ENCODE measurements at places on chromosomes 5 and 9.

DNA sequence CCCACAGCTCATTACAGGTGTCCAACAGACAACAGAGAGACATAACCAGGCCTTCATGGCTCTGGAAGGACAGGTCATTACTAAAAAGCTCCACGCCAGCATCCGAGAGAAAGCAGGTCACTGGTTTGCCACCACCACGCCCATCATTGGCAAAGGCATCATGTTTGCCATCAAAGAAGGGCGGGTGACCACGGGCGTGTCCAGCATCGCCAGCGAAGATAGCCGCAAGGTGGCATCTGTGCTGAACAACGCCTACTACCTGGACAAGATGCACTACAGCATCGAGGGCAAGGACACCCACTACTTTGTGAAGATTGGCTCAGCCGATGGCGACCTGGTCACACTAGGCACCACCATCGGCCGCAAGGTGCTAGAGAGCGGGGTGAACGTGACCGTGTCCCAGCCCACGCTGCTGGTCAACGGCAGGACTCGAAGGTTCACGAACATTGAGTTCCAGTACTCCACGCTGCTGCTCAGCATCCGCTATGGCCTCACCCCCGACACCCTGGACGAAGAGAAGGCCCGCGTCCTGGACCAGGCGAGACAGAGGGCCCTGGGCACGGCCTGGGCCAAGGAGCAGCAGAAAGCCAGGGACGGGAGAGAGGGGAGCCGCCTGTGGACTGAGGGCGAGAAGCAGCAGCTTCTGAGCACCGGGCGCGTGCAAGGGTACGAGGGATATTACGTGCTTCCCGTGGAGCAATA, 29.3 kb upstream of the WWC1 start:
- no peaks in the 10 kb centered on the region for H3K36me3 ChIP-seq
- H3K27ac ChIP-seq, result no peak overlapping the region
- no peaks in the 10 kb centered on the region for H3K4me1 ChIP-seq
- no peak for DNase-seq
- H3K27me3 ChIP-seq, result no peaks in the 10 kb centered on the region
- no peak overlapping the region for H3K4me3 ChIP-seq

- peaks cover 36% of the 10 kb centered on the region for H3K4me1 ChIP-seq
- H3K36me3 ChIP-seq, result no peaks in the 10 kb centered on the region
- DNase-seq, result peak; percentile 88
- peak within 1 kb of the TSS; percentile 63 for H3K4me3 ChIP-seq
- H3K27me3 ChIP-seq, result no peaks in the 10 kb centered on the region
These were observed at the start of gene PRKAA1 for GRCh38 chr5:40798012-40798800. Gene PRKAA1, minus strand, starts transcription at chr5:40798374. Its CDS starts 185 bp downstream, at chr5:40798189.

DNA sequence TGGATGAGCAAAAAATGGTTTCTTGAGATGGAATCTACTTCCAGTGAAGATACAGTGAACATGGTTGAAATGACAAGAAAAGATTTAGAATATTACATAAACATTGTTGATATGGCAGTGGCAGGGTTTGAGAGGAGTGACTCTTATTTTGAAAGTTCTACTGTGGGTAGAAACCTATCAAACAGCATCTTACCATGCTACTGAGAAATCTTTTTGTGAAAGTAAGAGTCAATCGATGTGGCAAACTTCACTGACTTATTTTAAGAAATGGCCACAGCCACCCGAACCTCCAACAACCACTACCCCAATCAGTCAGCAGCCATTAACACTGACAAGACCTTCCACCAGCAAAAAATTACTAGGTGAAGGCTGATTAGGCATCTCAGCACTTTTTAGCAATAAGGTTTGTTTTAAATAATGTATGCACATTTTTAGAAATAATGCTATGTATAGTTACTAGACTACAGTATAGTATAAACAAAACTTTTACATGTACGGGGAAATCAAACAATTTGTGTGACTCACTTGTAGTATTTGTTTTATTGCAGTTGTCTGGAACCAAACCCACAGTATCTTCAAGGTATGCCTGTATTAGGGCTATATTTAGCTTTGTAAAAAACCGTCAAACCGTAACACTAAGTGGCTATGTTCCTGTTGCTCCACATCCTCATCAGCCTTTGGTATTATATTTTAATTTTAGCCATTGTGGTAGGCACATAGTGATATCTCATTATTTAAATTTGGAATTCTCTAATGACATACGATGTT, 30.6 kb upstream of the ADAMTS6 start:
- H3K27ac ChIP-seq, result no peak overlapping the region
- H3K4me3 ChIP-seq, result no peak overlapping the region
- H3K36me3 ChIP-seq, result no peaks in the 10 kb centered on the region
- no peaks in the 10 kb centered on the region for H3K4me1 ChIP-seq
- DNase-seq, result no peak

- no peak for DNase-seq
- H3K27me3 ChIP-seq, result no peaks in the 10 kb centered on the region
- H3K27ac ChIP-seq, result no peak overlapping the region
- peaks cover 8% of the 10 kb centered on the region for H3K4me1 ChIP-seq
These were observed 79.2 kb upstream of the PANK3 start for GRCh38 chr5:168658394-168658793.

GRCh38 chr9:97299809-97300414, 7.5 kb upstream of the CCDC180 start:
- no peaks in the 10 kb centered on the region for H3K4me1 ChIP-seq
- peaks cover 6% of the 10 kb centered on the region for H3K36me3 ChIP-seq
- H3K4me3 ChIP-seq, result no peak overlapping the region
- DNase-seq, result no peak
- H3K27me3 ChIP-seq, result no peaks in the 10 kb centered on the region

GRCh38 chr9:5582835-5583195, 46.1 kb upstream of the RIC1 start:
- peak overlapping the region; percentile 59 for H3K27ac ChIP-seq
- no peak overlapping the region for H3K4me3 ChIP-seq
- H3K27me3 ChIP-seq, result no peaks in the 10 kb centered on the region
- H3K4me1 ChIP-seq, result no peaks in the 10 kb centered on the region
- DNase-seq, result peak; percentile 81
- no peaks in the 10 kb centered on the region for H3K36me3 ChIP-seq

GRCh38 chr5:128304791-128305190, 221.2 kb downstream of the SLC12A2 start:
- DNase-seq, result no peak
- no peaks in the 10 kb centered on the region for H3K36me3 ChIP-seq
- no peak overlapping the region for H3K27ac ChIP-seq
- no peak overlapping the region for H3K4me3 ChIP-seq

DNA sequence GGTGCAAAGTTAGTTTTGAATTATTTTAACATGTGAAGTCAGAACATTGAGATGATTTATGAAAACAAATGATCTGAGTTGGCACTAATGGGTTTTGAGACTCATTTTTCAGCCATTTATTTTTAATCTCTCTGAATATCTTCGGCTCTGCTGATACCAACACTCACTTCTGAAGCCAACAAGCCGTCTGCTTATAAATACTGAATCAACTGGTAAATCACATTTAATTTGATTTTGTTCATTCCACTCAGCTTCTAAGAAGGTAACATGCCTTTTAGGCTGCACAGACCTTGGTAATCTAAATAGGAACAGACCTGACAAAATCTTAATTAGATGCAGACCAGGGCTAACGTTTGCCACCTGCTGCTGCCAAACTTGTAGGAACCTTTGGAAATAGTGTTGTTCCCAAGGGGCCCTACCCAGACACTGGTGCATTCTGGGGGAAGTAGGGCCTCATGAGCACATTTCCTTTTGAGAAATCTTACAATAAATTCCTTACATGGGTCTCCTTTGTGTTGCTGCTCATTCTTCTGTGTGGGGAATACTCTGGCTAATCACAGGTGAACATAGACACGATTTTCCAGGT, 182.2 kb downstream of the KCTD16 start:
- no peaks in the 10 kb centered on the region for H3K27me3 ChIP-seq
- no peaks in the 10 kb centered on the region for H3K4me1 ChIP-seq
- H3K36me3 ChIP-seq, result no peaks in the 10 kb centered on the region
- no peak overlapping the region for H3K27ac ChIP-seq
- no peak for DNase-seq
- no peak overlapping the region for H3K4me3 ChIP-seq

- DNase-seq, result no peak
- no peak overlapping the region for H3K27ac ChIP-seq
- no peak overlapping the region for H3K4me3 ChIP-seq
- no peaks in the 10 kb centered on the region for H3K27me3 ChIP-seq
These were observed 20.8 kb upstream of the ADRB2 start for GRCh38 chr5:148805326-148806290.

GRCh38 chr5:119393746-119394145, 37.9 kb downstream of the TNFAIP8 start:
- DNase-seq, result no peak
- no peaks in the 10 kb centered on the region for H3K36me3 ChIP-seq
- no peaks in the 10 kb centered on the region for H3K27me3 ChIP-seq
- H3K4me3 ChIP-seq, result no peak overlapping the region
- peak overlapping the region; percentile 40 for H3K27ac ChIP-seq

- H3K27me3 ChIP-seq, result no peaks in the 10 kb centered on the region
- no peak for DNase-seq
- H3K36me3 ChIP-seq, result no peaks in the 10 kb centered on the region
- no peaks in the 10 kb centered on the region for H3K4me1 ChIP-seq
- no peak overlapping the region for H3K27ac ChIP-seq
These were observed 57.7 kb downstream of the ALDH1A1 start for GRCh38 chr9:72895122-72895521.

DNA sequence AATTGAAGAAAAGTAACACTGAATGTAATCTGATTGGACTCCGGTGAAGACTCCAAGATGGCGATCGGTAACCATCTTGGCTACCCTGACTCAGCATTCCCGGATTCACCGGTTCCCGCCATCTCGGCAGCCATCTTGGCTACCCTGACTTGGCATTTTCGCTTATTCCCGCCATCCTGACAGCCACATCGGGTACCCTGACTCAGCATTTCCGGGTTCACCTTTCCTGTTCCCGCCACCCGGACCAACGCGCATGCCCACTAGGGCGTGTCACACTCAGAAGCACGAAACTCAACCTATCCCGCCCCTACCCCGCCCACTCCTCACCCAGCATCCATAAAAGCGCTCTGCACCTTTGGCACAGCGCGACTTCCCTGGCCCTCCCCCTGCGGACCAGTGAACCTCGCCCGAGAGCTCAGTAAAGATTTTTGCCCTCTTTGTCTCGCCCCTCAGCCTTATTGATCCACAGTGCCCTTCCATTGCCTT, 17.2 kb downstream of the SPTLC1 start:
- no peaks in the 10 kb centered on the region for H3K4me1 ChIP-seq
- H3K27me3 ChIP-seq, result no peaks in the 10 kb centered on the region
- H3K36me3 ChIP-seq, result peaks cover 9% of the 10 kb centered on the region
- DNase-seq, result peak; percentile 82

GRCh38 chr5:78527054-78527859, 121.3 kb downstream of the LHFPL2 start:
- DNase-seq, result peak; percentile 91
- no peaks in the 10 kb centered on the region for H3K36me3 ChIP-seq
- H3K27ac ChIP-seq, result peak overlapping the region; percentile 78
- no peaks in the 10 kb centered on the region for H3K27me3 ChIP-seq

GRCh38 chr5:131068076-131068475, 97.0 kb downstream of the HINT1 start:
- H3K4me3 ChIP-seq, result no peak overlapping the region
- no peaks in the 10 kb centered on the region for H3K27me3 ChIP-seq
- DNase-seq, result no peak
- no peaks in the 10 kb centered on the region for H3K36me3 ChIP-seq

- no peak overlapping the region for H3K27ac ChIP-seq
- DNase-seq, result no peak
- H3K27me3 ChIP-seq, result no peaks in the 10 kb centered on the region
- H3K36me3 ChIP-seq, result no peaks in the 10 kb centered on the region
These were observed 166.9 kb upstream of the CCNH start for GRCh38 chr5:87579678-87580077.

DNA sequence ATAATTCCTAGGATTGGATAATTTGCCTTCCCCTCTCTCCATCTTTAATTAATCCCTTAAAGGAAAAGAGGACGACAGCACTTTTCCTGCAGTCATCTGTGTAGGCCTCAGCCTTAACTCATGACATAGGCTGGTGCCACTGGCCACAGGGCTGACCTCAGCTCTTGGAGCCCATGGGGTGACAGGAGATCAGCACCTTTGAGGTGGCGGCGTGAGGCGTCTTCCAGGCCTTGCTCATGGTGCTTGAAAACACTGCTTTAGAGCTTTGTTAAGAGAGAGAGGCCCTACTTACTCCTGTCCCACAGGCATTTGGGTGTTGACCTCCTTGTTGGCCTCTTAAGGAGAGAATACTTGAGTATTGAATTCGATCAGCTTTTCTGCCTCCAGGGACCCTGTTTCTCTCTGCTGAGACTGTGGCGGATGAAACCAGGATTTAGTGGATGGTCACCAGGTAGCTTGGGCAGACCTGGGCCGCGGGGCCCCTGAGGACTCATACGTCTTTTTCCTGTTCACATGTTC, 23.4 kb downstream of the TENT4A start:
- peak; percentile 46 for DNase-seq
- no peak overlapping the region for H3K27ac ChIP-seq
- peaks cover 40% of the 10 kb centered on the region for H3K36me3 ChIP-seq
